ENCODE measurements at places on chromosomes 16 and 17.

DNA sequence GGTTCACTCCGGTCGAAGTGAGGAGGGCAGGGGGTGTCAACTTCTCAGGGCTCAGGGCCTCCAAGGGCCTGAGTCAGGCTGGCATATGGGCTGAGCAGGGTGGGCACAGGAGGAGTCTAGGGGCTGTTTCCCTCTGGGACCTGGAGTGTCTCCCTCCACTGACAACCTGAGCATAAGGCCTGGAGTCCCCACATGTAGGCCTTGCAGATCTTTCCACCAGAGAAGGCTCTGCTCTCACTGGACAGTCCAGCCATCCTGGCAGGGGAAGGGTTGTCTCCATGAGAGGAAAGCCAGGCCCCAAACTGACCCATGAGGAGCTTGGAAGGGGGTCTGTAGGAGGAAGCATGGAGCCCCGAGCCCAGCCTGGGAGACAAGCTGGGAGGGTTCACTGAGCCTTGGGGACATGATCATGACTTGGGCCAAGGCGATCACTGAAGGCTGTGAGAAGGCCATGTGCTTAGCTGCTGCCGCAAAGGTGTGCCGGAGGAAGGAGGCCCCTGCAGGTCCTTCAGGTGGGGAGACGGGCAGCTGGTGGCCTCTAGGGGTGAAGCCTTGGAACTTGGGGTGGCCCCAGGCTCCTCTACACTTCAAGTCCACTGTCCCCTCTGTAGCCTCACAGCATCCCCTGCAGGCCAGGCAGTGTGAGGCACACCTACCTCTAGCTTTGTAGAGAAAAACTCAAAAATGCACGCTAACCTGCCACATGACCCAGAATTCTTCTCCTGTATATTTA lies 9.9 kb downstream of the CMTM2 start:
- DNase-seq, result peak; percentile 78

GRCh38 chr17:33421933-33422332 lies 128.8 kb upstream of the ASIC2 start:
- no peak for DNase-seq

- no peak for DNase-seq
Observed at GRCh38 chr17:66713533-66714042, 121.3 kb upstream of the CACNG5 start.

DNA sequence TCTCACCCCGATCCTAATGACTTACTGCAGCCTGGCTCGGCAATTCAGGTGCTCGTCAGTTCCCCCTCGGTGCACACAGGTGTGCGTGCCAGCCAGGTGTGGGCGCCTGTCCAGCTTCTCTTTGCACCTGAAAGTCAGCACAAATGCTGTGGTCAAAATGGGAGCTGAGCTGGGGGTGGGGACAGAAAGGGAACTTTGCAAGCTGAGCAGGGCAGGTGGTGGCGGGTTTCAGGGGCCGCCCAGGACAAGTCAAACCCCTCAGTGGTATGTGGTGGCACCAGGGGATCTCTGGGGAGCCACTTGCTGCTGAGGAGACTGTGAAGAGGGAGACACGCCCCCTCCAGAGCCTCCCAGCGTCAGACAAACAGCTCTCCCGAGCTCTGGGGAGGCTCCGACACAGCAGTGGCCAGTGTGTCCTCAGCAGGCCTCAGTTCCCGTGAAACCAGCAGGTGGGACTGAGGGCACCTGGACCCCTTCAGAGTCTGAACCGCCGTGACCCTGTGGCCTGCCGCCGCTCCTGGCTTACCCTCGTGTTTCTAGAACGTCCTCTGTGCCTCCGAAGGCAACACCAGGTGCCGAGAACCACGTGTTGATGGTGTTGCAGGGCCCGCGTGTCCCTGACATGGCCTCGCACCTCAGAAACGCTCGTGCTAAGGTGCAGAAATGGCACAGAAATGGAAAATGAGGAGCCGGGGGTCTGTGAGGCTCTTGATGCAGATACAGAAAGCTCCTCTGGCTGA lies 233.5 kb upstream of the TNRC6C start:
- no peak for DNase-seq

DNA sequence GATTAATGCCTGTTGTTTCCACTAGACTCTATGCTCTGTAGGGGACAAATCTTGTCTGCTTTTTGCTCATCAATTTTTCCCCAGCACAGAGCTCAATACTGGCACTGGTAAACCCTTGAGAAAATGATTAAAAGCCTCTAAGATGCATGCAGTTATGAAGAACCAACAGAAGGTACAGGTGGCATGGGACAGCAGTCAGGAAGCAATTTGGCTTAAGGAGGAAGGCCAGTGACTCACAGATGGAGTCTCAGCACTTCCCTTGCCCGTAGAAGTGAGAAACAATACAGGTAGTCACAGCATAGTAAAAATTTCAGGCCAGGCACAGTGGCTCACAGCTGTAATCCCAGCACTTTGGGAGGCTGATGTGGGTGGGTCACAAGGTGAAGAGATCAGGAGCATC lies 504.7 kb upstream of the RBFOX1 start:
- DNase-seq, result no peak

DNA sequence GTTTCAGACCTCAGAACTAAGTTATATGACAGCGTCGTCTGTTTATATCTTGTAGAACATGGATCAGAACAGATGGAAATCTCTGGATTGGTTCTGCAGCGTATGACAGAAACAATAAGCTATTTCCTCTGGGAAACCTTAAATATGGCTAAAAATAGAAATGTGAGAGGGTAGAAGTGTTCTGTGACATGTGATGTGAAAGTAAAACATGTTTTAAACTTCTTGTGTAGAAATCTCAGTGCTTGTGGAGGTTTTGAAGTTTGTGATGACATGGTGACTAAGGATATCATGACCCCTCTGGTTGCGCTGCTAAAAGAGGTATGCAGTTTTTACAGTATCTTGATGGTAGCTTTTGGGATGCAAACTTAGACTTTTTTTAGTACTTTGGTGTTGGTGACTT lies 2.8 kb downstream of the HEATR3 start:
- no peak for DNase-seq

GRCh38 chr16:88750854-88751253 lies 34.2 kb downstream of the PIEZO1 start:
- no peak for DNase-seq

DNA sequence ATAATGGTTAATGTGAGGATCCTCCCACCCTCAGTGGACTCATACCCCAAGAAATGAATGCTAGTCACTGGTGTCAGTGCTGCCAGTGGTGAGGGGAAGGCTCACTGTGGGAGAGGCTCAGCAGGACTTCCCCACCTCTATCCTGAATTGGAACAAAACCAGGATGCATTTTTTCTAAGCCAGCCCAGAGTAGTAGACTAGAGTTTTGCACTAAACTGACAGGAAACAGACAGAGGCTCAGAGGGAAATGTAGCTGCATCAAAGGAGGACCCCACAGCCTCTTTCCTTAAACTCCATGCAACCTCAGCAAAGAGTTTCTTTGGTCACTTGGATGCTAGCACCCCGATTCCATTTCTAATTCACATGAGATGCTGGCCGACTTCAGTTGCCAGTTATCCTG lies 10.7 kb upstream of the SKAP1 start:
- DNase-seq, result no peak

DNA sequence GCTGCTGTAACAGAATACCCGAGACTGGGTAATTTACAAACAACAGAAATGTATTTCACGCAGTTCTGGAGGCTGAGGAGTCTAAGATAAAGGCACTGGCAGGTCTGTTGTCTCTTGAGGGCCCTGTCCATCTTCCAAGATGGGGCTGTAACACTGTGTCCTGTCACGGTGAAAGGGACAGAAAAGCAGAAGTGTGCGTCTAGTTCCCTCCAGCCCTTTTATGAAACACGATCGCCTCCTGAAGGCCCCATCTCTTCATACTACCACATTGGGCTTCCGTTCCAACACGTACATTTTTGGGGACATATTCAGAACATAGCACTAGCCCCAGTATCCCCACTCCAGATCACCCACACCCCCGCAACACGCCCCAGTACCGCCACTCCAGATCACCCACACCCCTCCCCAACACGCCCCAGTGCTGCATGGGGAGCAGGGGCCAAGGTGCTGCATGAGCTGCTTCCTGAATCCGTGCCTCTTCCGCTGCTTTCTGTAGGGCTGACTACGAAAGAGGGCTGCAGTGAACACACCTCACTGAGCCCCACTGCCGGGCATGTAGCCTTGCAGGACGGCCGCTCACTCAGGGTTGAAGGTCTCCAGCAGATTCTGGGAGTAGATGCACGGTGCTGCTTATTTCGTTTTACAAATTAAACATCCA lies 91.9 kb downstream of the RPTOR start:
- no peak for DNase-seq

DNA sequence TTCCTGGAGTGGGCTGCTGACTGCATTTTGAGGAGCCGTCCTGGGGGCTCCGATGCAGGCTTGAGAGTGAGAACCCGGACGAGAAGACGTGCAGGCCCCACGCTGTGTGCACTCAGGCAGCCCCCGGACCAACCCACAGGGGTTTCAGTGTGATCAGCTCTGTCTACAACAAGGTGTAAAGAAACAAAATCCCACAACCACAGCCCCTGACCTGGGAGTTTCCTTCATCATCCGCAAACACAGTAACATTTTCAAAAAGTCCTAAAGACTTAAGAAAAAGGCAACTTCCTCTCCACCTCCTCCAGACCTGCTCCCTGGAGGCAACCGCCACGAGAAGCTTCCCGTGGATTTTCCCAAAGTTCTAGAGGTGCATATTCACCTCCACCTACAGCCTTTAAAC lies 15.4 kb upstream of the MEAK7 start:
- no peak for DNase-seq

- no peak for DNase-seq
Observed at GRCh38 chr17:5541610-5542202, 42.6 kb downstream of the NLRP1 start.

- DNase-seq, result peak; percentile 34
Observed at GRCh38 chr17:17125136-17126084, 80.7 kb downstream of the PLD6 start.

DNA sequence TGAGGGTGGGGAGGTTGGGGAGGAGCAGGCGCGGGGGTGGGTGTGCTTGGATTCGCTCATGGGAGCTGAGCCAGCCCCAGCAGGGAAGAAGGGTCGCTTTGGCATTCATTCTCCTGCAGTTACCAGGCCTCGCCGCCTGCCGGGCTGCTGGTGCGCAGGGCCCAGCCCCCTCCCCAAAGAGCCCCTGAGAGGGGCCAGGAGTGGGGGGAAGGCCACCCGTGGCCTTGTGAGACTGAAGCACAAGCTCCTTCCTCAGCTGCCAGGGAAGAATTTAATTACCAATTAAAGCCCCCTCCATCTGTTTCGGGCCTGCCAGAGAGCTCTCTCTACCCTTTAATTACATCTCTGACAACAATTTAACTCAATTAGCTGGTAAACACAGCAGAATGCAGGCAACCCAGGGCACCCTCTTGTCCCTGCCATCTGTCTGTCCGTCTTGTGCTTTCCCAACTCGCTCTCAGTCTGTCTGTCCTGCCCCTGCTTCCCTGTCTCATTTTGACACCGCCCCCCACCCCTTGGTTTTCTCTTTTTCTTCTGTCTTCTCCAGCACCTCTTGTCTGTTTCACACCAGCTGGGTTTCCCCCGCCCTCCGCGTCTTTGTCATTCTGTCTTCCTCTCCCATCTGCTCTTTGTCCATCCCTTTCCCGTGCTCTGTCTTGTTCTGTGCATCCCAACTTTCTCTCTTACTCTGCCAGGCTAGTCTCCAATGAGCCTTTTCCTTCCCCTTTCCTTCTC lies 32.7 kb downstream of the CDK5RAP3 start:
- no peak for DNase-seq

- DNase-seq, result no peak
Observed at GRCh38 chr17:50608700-50609379, 25.8 kb upstream of the ABCC3 start.

GRCh38 chr17:31843070-31843745 lies 15.8 kb downstream of the COPRS start:
- no peak for DNase-seq

DNA sequence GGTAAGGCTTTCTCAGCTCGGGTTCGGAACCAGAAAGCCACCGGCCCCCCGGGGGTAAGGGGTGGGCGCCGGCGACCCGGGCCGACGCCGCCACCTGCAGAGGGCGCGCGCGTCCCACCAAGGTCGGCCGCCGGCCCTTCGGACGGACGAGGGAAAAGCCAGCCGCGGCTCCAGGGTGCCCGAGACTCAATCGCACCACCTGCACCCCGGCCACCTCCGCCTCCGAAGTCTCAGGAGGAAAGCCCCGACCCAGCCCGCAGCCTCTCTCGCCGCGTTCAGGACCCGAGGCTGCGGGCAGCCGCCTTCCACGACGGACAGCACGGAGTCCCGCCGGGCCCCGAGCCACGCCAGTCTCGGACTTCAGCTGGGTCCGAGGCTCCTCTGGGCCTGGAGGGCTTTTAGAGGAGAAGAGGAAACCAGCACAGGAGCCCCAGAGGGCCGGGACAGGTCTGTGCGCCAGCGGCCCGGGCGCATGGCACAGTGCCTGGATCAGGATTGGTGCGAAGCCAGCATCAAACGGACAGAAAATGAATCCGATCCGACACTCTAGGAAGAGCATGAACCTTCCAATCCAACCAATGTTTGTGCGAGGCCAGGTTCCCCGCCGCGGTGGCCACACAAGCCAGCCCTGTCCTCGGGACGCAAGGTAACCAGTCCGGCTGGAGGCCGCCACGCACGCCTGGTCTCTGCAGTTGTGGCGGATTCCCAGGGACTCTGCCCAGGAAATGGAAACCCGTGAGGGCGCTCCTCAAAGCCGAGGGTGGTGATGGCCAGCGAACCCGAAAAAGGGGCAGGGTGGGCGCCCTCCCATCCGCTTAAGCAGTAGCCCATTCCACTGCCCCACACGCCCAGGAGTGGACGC lies 6.7 kb downstream of the CBX8 start:
- peak; percentile 70 for DNase-seq

GRCh38 chr16:85574672-85575475 lies 38.2 kb upstream of the GSE1 start:
- no peak for DNase-seq

DNA sequence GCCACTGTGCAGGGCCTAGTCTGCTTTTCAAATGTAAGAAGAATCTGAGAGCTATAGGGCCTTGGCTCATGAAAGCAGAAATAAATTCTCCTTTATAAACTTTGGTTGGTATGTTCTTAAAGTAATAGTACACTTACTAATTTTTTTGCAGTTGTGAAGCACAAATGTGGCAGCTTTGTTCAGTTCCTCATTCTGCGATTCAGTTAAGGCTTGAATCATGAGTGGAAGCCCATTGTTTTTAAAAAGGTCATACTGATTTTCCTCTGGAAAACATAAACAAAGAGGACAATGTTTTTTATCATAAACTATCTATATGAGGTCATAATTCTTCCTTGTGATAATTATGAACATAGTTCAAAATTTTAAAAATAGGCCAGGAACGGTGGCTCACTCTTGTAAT lies 23.6 kb upstream of the DYNC1LI2 start:
- peak; percentile 20 for DNase-seq

GRCh38 chr16:84905965-84906460 lies 86.2 kb downstream of the CRISPLD2 start:
- DNase-seq, result no peak

DNA sequence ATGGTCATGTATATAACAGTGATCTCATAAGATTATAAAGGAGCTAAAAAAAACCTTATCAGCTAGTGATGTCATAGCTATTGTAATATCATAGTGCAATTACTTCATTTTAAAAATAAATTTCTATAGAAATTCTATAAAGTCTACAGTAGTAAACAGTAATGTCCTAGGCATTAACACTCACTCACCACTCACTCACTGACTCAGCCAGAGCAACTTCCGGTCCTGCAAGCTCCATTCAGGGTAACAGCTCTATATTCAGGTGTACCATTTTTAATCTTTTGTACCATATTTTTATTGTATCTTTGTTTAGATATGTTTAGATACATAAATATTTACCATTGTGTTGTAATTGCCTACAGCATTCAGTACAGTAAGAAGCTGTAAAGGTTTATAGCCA lies 524.4 kb upstream of the CDH5 start:
- DNase-seq, result no peak

GRCh38 chr17:64585146-64585545 lies 77.0 kb downstream of the SMURF2 start:
- DNase-seq, result no peak

Data from NB4 (cell line).